ENCODE measurements at places on chromosomes 3 and 15. TPM values are rescaled to one million over a fixed set of nuclear protein-coding genes. Genes with fewer than 3 reads are reported as not detected.

Gene GOLGA6A
- total RNA-seq = not detected

Gene PPP1R14D
- total RNA-seq = not detected

Gene CRYGS
- total RNA-seq = 1.8 TPM

Gene PLSCR5
- total RNA-seq = not detected

Gene HEG1
- total RNA-seq = 145 TPM

Gene PPARG
- total RNA-seq = 15.3 TPM

Gene MORF4L1
- 402 TPM for total RNA-seq

Gene IL5RA
- 2.2 TPM for total RNA-seq

Gene HCLS1
- 25.9 TPM for total RNA-seq

- DNase-seq = peak; percentile 87
Measured at GRCh38 chr3:136994772-136995516, 37.2 kb downstream of the IL20RB start.

DNA sequence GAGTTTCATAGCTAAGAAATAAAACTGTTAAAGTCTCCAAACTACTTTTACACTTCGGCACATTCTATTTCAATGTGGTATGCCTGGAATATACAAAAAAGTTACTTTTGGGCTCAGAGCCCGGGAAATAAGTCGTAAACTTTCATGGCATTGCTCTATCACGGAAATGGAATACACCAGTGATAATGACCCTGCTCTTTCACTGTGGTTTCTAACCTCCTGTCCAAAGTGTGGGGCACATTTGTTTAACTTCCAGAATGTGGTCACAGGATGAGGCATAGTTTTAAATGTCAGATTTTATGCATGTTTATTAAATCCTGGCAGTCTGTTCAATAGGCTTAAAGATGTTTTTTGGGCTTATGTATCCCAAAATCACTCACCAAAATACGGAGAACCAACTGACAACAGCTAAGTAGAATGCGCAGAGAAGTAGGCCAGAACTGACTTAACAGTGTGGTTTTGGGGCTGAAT is 5.1 kb downstream of the CXCR6 start:
- no peak for DNase-seq

DNA sequence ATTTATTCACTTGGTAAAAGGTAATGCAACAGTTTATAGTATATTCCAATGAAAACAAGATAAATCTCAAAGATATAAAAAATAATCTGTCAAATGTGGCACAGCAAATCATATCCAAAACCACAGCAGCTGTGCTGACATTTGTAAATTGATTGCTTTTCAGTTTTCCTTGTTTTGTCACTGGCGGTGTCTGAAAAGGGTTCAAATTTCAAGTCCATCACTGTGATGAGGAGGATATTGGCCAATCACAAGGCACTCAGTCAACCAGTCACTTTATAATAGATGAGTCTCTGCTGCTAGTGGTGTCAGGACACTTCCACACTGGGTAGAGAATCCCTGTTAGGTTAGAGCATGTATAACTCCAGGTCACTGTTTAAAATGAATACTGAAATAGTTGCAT is 154.8 kb downstream of the SLC9A9 start:
- DNase-seq = no peak

DNA sequence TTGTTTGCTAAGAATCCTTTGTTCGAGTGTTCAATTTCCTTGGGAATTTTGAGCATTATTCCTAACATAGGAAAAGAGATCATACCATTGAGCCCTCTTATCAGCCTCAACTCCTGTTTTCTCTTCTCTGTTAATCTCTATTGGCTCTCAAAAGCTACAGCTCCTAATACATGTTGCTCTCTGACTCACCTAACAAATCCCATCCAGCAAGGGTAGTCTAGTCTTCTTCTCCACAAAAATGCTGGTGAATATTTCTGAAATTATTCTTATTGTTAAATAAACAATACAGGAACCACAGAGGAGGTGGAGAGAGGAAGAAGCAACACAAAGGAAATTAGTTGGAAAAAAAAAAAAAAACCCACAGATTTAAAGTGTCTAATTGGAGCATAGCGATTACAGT is 325.8 kb upstream of the NAALADL2 start:
- DNase-seq = no peak

DNA sequence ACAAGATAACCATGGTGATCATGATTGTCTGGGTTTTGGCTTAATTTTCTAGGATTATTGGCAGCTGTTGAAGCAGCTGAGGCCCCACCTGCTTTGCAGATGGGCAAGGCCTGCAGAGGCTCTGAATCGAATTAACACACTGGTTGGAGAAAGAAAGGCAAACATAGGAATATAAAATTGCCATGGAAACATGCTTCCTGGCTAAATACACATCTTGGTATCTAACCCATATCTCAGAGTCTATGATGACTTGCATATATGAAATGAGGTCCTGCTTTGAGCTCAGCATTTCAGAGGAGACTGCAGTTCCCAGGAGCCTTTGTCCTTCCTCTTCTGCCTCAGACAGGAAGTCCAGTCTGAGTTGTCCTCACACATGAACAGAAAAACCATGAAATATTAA is 24.3 kb upstream of the SV2B start:
- no peak for DNase-seq

DNA sequence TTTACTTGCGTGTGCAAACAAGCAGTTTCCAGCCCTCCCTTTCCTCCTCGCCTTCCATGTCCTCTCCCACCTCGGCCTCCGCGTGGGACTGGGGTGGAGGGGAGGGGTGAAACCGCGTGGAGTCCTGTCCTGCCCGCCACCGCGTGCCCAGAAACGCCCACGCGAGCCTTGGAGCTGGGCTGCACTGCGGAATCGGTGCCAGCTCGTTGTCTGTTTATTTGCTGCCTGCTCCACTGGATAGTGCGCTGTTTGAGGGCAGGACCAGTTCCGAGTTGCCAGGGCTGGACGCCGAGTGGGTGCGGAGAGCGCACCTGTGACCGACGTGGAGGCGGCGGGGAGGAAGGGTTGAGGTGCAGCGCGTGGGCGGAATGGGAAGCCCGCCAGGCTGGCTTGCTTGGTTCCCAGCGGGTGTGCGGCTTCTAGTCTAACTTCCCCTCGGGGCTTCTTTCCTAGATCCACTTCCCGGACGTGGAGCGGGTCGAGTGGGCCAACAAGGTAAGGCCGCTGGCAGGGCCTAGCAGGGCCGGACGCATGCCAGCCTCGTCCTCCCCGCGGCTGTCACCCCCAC is 17.3 kb downstream of the ESYT3 start:
- DNase-seq = no peak

- no peak for DNase-seq
Measured at GRCh38 chr3:113885050-113885449, 46.5 kb downstream of the GRAMD1C start.

DNA sequence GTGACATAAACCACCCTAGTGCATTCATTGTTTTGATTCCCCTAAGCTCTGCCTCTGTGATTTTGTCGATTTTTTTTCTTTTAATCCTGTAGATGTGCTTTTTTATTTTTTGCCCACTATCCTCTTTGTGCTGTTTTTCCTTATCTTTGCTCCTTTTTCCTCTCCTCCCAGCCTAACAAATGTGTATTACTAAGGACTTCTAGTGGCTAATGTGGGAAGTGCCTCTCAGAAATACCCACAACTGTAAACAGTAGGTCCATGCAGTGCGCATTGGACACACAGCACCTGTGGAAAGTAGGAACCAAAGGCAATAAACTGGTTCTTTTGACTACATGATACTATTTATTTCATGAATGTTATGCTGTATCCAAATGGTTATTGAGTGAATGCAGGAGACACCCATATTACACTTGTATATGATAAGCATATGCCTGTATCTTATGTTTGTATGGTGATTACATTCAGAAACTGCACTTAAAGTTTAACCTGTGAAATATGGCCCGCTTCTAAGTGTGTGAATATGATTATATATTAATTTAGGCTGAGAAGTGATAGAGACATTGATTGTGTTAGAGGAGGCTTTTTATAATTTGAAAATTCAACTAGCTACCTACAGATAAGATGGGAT is 147.8 kb downstream of the PLCL2 start:
- DNase-seq = no peak

- no peak for DNase-seq
Measured at GRCh38 chr15:63059573-63060216, 17.1 kb downstream of the TPM1 start.

GRCh38 chr3:126154391-126155279 is 25.8 kb downstream of the ALDH1L1 start:
- no peak for DNase-seq

- DNase-seq = no peak
Measured at GRCh38 chr15:82597815-82598214, 49.3 kb downstream of the CPEB1 start.

- no peak for DNase-seq
Measured at GRCh38 chr15:81887912-81888311, 157.9 kb downstream of the MEX3B start.

DNA sequence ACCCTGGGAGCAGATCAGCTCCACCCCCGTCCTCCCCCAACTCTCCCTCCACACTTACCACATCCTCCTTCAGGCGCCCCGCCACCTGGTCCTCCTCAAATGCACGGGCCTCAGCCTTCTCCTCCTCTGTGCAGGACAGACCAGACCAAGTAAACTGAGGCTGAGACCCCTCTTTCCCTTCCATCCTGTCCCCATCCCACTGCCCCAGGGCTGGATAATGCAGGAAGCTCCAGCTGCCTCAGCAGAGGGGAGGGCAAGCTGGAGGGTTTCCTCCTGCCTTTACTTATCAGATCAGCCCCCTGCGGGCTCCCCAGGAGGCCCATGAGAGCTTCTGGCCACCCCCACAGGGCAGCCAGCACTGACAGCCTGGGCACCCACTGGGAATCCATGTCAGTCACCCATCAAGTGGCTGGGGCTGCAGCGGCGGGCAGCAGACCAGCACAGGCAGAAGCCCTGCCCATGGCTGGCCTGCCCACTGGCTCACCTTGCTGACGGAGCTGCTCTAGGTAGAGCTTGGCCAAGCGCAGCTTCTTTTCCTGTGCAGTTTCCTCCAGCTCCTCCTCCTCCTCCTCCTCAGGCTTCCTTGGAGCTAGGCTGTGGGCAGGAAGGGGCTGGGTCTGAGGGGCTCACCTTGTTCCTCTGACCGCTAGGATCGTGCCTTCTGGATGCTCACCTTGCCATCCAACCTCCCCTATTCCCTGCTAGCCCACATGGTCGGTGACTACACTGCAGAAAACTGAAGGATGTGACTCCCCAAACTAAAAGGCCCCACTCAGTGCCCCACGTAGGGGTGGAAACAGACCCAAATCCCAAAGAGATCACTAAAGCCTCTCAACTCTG is 3.9 kb downstream of the RRP9 start:
- DNase-seq = no peak

DNA sequence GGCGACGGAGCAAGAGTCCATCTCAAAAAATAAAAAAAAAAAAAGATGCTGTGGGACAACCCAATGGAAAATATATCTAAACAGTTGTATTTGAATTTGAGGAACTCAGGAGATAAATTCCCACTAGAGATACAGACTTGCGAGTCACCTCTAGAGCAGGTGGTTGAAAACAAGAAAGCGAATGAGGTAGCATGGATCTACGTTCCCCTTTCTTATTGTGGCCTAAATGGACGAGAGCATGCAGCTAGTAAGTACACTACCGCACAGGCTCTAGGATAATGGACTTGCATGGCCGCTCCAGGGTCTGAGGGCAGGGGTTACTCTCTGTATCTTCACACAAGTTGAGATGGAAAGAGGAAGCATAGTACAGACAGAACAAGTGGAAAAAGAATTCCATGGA is 63.5 kb upstream of the TGFBR2 start:
- no peak for DNase-seq
